ENCODE measurements at places on chromosomes 3 and 15.

DNA sequence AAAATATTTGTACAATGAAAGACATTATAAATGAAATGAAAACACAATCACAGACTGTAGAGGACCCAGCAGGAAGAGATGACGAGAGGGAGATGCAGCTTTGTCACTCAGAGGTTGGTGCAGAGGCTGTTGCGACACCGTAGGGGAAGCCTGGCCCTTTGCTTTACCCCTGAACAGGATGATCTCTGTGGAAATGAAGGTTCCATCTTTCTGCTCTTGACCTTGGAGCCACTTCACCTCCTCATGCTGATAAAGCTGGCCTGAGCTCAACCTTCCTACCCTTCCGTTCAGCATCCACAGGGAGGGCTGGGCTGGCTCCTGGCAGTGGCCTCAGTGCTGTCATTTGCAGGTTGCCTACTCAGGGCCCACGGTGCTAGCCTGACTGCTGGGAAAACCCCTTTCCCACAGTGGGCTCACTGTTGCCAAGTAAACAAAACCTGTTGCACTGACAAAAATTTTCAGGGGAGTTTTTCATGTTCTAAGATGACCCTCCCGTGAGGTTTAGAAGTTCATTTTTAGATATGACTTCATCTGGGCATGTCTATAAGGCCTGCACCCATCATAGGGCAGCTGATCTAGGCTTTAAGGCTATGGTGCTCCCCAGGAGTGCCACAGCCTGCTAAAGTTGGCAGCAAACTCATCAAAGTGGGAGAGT, 3.0 kb upstream of the CD80 start:
- DNase-seq, result no peak

GRCh38 chr3:112303764-112304325, 9.8 kb upstream of the SLC9C1 start:
- peak; percentile 55 for DNase-seq

GRCh38 chr15:86959254-86959653, 879.6 kb downstream of the AGBL1 start:
- DNase-seq, result no peak

DNA sequence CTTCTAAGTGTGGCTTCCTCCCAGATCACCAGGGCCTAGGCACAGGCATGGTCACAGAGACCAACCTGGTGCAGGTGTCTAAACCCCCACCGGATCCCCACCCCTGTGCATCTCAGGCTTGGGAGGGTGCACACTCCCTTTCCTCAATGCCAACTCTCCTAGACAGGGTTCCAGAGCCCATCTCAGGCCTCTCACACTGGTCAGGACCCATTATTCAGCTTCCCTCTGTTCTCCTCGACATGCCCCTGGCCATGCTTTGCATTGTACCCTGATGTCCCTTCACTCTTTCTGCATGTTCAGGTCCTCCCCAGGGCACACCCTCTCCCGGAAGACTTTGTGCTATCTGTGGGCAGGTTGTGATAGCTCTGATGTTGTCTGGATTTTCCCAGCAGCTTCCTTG, 23.5 kb downstream of the FGD5 start:
- no peak for DNase-seq

DNA sequence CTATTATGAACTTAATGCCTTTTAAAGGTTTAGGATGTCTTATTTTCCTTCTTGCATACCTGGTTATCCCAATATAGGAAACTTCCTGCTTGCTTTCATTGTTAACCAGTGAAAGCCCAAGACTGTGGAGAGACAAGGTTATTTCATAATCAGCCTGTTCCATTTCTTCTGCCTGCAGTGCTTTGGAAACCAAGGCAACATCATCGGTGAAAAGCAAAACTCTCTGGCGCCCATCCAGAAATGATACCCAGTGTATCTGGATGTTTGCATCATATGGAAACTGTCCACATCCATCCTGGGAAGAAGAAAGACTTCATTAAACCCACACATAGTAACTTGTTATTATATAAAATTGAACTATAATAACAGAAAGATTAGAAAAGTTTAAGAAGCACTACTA, 170.1 kb downstream of the VPS13C start:
- DNase-seq, result no peak

GRCh38 chr3:35183927-35184675, 455.2 kb upstream of the ARPP21 start:
- DNase-seq, result no peak

DNA sequence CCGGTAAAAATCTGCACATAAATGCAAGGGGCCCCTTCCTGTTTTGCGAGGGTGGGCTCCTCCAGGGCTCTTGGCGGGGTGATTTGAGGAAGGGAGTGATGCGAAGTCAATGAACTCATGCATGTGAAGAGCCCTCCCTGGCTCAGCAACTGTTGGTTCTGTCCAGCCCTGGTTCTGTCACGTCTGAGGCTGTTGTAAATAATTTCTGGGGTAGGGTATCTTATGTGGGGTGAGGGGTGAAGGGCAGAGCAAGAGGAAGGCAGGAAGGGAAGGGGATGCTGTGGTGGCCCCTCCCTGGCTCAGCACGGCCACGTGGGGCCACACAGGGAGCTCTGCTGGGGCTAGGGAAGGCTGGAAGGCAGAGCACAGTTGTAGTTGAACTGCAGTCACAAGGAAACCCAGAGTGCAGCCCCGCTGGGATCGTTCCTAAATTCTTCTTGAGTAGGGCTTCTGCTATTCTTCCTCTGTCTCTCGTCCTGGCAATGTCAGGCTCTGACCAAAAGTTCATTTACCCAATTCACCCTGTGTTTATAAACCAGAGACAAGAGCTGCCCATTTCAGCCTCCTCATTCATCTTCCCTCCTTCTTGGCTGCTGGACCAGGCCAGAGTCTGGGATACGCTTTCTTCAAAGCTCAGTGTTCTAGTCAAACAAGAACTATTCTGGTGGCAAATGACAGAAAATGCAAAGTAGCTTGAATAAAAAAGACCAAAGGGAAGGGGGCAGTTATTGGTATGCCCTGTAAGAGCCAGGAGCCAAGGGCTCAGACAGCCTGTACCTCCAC, 14.8 kb upstream of the TOPBP1 start:
- DNase-seq, result no peak

DNA sequence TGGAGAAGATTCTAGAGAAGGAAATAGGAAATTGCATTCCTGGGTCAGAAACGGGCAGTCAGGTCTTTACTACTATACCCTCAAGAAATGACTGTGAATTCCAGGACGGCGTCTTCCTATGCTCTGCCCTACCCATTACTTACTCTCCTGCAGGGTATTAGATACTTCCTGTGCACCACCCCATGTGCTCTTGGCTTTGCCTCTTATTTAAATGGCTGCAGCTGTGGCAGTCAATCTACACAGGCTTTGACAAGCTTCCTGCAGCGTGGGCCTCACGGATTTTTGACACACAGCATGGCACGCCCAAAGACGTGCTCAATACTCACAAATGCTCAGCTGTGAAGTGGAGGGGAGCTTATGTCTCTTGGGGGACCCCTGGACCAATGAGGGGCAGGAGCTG, 206.1 kb downstream of the SV2B start:
- DNase-seq, result no peak

DNA sequence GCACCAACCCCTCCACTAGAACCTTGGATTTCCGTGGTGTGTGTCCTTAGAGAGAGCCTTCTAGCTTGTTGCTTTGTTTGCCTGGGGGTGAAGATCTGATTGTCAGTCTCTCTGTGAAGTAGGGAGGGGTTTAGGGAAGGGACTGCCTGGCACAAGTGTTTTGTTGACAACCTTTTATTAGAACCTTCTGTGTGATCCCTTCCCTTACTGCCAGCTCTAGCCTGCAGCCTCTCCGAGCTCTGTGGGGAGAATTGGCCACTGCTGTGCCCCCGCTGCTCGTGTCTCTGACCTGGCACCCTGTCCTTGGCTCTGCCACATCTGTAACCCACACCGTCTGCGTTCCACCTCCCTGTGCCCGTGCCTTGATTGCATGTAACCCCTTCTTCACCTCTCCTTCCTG, 30.9 kb upstream of the PCSK6 start:
- DNase-seq, result peak; percentile 21

- no peak for DNase-seq
These were observed 75.5 kb downstream of the NEDD4 start for GRCh38 chr15:55917881-55918296.

- no peak for DNase-seq
These were observed 774.3 kb upstream of the NR2F2 start for GRCh38 chr15:95556225-95556624.

- no peak for DNase-seq
These were observed 322.1 kb downstream of the CHST2 start for GRCh38 chr3:143441516-143442171.

DNA sequence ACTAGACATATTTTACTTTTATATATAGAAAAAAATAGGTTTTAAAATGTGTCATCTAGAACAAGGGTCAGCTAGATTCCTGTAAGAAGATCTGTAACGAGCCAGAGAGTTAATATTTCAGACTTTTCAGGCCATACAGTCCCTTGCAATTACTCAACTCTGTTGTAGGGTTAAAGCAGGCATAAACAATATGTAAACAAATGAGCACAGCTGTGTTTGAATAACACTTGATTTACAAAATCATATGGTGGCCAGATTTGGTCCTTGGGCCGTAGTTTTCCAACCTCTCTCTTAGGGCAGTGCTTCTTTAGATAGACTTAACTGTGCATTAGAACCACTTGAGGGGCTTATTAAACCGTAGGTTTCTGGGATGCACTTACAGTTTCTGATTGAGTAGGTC, 19.6 kb downstream of the LRRC57 start:
- DNase-seq, result no peak

DNA sequence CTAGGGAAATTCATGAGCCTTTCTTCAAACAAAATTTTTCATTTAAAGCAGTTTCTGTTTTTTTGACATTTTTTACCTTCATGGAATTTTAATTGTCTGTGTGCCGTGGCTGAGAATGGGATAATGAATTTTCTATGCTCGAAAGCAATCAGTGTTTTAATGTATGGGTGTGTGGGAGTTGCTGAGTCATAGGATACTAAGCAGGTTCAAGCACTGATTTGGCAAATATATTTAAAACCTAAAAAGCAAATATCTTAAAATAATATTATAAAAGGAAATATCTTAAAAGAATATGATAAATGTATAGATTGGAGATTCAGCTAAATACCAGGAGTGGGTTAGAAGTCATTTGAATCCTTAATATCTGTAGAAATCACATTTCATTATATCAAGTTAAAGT, 173.6 kb upstream of the LRRFIP2 start:
- no peak for DNase-seq

- no peak for DNase-seq
These were observed 12.8 kb upstream of the TIMMDC1 start for GRCh38 chr3:119485563-119485962.

- no peak for DNase-seq
These were observed 2.6 kb downstream of the SLMAP start for GRCh38 chr3:57758686-57759085.

- peak; percentile 68 for DNase-seq
These were observed 63.9 kb downstream of the TMCC1 start for GRCh38 chr3:129829640-129830039.

DNA sequence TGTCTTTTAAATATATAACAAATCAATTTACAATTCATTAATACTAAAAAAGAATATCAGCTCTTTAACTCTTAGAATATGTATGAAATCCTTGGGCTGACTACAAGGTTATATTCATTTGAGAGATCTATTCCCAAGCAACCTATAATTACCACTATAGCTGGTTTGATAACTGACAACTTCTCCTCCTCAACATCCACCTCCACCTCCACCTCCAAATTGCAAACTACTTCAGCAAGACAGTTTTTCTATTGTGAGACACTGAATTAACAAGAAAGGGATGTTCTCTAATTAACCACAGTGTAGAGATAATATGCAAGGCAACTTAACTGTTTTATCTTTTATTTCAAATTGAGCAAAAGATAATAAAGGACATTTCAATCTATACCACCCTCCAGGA, 284.8 kb upstream of the ARL6 start:
- no peak for DNase-seq

DNA sequence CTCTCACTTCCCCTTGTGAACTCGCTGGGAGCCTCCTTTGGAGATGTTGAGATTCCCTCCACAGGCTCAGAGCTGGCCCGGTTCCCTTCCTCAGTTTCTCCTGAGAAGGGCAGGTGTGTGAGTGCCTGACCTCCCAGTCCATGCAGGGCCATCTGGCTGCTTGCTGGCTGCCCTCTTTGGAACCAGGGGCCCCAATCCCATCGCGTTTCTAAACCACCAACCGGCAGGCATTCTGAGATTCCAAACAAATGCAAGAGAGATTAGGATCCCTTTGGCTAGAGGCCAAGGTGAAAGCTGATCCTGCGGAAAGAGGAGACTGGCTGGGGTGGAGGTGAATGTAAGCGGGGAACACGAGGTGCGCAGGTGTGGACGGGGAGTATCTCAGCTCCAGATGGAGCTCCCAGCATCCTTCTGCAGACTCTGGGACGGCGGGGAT, 2.9 kb upstream of the PRRT3 start:
- no peak for DNase-seq

- no peak for DNase-seq
These were observed 16.0 kb upstream of the SQOR start for GRCh38 chr15:45618813-45619212.

DNA sequence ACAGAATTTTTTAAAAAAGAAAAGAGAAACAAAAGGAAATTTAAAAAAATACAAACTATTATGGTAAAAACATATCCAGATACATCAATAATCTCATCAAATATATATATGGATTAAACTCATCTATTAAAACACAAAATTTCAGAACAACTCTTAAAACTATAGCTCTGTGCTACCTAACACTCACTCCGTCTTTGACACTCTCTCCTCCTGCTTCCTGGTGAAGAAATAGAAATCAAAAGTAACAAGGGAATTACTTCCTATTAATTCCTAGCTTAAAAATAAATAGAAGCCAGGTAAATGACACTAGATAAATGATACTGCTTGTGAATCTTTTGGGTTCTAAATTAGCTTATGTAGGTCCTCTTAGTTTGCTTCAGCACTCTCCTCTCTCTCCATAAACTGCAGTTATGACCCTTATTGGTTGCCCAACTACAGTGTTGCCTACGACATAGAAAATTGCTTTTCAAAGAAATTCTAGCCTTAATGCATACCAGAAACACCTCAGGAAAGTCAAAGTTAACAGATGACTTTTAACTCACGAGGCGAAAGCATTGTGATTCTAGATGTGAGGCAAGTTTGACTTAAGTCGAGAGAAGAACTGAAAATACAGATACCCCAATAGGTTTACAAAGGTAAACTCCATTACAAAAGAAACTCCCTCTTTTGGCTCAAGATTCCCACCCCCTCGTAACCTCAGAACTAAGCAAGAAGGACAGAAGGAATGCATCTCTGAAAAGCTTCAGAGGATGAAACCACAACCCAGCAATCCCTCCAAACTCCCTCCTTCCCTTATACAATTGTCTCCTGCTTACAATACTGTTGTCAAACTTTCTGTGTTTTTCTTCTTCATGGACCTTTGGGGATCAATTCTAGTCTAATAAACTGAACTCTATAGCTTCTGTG, 394.7 kb downstream of the FGF12 start:
- no peak for DNase-seq

- DNase-seq, result no peak
These were observed 18.6 kb downstream of the ZIC1 start for GRCh38 chr3:147427746-147428145.

- DNase-seq, result no peak
These were observed 569 bp upstream of the ALDH1A3 start for GRCh38 chr15:100879061-100879463.

- peak; percentile 67 for DNase-seq
These were observed 10.0 kb downstream of the C3orf52 start for GRCh38 chr3:112096176-112096575.

All from islet precursor cell (in vitro differentiated cells).